ENCODE measurements at places on chromosomes 4 and X.

DNA sequence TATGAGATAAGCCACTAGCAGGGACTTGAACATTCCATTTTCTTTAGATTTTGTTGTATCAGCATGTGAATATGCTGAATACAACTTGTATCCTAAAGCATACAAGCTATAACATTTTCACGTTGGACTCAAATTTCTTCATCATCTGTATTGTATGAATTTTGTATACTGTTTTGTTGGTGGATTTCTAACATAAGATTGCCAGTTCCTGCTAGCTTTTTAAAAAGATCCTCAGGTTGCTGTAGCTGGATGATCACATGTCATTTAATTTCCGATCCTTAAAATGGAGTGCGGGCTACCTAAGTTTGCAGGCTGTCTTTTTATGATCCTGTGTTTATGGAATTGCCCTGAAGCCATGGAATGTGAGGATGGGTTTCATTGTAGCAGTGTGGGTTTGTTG is 6.9 kb downstream of the PDLIM5 start:
- DNase-seq: no peak

DNA sequence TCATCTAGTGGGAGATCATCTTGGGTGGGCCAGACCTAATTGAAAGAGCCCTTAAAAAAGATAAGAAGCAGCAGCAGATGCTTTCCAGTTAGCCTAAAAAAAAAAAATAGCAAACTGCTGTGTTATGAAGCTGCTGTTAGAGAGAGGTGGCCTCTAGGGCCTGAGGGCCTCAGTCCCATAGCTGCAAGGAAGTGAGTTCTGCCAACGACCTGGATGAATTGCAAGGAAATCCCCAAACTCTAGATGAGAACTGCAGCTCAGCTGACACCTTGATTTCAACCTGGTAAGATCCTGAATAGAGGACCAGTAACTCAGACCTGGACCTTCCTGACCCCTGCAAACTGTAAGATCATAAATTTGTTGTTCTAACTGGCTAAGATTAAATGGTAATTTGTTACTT is 275.2 kb downstream of the TENM3 start:
- no peak for DNase-seq

DNA sequence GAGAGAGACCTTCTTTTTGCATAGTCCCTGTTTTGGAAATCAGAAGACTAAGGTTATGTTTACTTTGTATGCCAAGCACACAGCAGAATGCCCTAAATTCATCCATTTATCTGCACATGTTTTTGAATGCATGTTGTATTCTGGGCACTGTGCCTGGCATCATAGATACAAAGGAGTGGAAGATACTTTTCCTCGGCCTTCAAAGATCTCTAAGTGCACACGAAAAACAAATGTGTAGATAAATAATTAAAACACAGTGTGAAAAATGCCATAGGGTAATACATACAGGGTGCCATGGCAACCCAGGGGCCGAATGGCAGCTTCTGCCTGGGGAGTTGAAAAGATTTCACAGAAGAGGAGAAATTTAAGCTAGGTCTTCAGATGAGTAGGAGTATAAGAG is 390.6 kb upstream of the ATOH1 start:
- DNase-seq: no peak

GRCh38 chr4:150402871-150403272 is 179.1 kb upstream of the MAB21L2 start:
- DNase-seq: no peak

Data from CD8-positive, alpha-beta memory T cell (primary cell).